ENCODE measurements at places on chromosomes 4 and X. TPM values are rescaled to one million over a fixed set of nuclear protein-coding genes. Genes with fewer than 3 reads are reported as not detected.

- no peak overlapping the region for H3K27ac ChIP-seq
- H3K4me3 ChIP-seq: no peak overlapping the region
- H3K36me3 ChIP-seq: no peaks in the 10 kb centered on the region
- H3K27me3 ChIP-seq: no peaks in the 10 kb centered on the region
- no peaks in the 10 kb centered on the region for H3K4me1 ChIP-seq
- DNase-seq: peak; percentile 3
Measured at GRCh38 chr4:95050980-95051701, 293.4 kb downstream of the BMPR1B start.

Gene UBE2D3
- 165 TPM for polyA plus RNA-seq

DNA sequence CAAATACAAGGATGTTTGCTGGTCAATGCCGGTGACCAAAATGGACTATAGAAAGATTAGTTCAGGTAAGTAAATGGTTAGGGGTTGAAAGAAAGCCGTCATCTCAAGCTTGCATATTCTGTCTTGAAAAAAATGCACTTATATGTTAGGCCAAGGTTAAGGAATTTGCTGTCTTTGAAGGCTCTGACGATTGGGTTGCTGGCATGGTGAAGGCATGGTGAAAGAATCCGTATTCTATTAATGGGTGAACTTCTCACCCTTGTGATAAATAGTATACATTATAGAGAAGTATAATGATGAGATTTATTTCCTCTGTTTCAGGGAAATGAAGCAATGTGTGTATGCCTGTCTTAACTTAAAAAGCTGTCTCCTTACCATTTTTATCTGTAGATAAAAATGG lies 132.6 kb downstream of the ADGRL3 start:
- peak; percentile 20 for DNase-seq
- H3K36me3 ChIP-seq: no peaks in the 10 kb centered on the region
- no peaks in the 10 kb centered on the region for H3K27me3 ChIP-seq
- H3K27ac ChIP-seq: no peak overlapping the region
- H3K4me3 ChIP-seq: no peak overlapping the region
- no peaks in the 10 kb centered on the region for H3K4me1 ChIP-seq

- H3K4me1 ChIP-seq: no peaks in the 10 kb centered on the region
- H3K27ac ChIP-seq: no peak overlapping the region
- peaks cover 3% of the 10 kb centered on the region for H3K27me3 ChIP-seq
- H3K4me3 ChIP-seq: no peak overlapping the region
- DNase-seq: no peak
- H3K36me3 ChIP-seq: no peaks in the 10 kb centered on the region
Measured at GRCh38 chrX:74492720-74493201, 71.5 kb downstream of the SLC16A2 start.

DNA sequence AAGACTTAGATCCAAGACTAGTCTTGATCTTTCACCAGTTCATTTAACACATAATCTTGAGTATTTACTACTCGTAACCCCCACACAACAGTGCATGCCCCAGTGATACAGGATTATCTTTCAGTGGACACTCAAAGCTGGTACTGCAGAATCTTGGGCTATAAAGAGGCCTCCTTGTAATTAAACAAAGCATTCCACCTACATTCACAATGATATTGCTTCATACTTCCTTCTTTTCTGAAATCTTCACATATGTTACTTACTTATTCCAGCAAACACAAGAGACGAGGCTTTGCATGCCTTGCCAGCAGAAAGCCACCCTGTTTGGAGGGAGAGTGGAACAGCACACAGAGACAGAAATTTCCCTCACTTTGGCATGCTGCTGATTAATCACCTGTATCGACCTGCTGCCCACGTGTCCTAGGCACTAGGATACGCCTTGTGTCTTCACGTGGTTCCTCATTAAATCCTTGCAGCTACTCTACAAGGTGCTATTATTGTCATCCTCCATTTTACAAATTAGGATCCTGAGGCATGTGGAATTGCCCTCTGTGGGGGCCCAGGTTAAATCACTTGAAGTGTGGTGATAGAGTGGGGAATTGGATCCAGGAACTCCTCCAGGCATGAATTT lies 77.3 kb downstream of the FAM184B start:
- H3K4me1 ChIP-seq: no peaks in the 10 kb centered on the region
- DNase-seq: no peak
- H3K27ac ChIP-seq: no peak overlapping the region
- H3K36me3 ChIP-seq: no peaks in the 10 kb centered on the region

Gene ENPP6
- polyA plus RNA-seq: 0.02 TPM

GRCh38 chr4:76096076-76096475 lies 21.6 kb downstream of the ART3 start:
- no peak overlapping the region for H3K27ac ChIP-seq
- H3K27me3 ChIP-seq: no peaks in the 10 kb centered on the region
- no peaks in the 10 kb centered on the region for H3K36me3 ChIP-seq
- H3K4me3 ChIP-seq: no peak overlapping the region

DNA sequence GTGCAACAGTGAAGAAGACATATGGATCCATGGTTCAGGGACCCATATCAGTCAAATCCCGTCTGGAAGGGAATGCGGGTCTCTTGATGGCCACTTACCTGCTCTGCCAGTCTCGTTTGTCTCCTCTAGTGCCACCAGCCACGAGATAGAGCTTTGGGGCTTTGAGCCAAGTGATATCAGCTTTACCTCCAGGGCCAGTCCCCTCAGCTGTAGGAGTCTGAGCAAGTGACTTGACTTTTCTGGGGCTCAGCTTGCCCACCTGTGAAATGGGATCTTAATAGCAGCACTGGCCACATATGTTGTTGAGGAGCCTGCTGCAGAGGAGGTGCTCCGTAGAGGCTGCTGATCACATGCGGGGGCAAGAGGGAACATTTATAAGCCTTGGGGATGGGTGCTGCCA lies 1.2 kb downstream of the SLC2A9 start:
- peaks cover 3% of the 10 kb centered on the region for H3K4me1 ChIP-seq
- H3K4me3 ChIP-seq: no peak overlapping the region
- peak overlapping the region; percentile 87 for H3K27ac ChIP-seq
- DNase-seq: no peak
- H3K27me3 ChIP-seq: no peaks in the 10 kb centered on the region
- H3K36me3 ChIP-seq: no peaks in the 10 kb centered on the region

- no peak for DNase-seq
- H3K36me3 ChIP-seq: no peaks in the 10 kb centered on the region
- H3K27me3 ChIP-seq: no peaks in the 10 kb centered on the region
Measured at GRCh38 chr4:33058998-33059397, 2338.8 kb downstream of the PCDH7 start.

Gene PCDH19
- polyA plus RNA-seq: 0.02 TPM

Gene SLC35A2
- polyA plus RNA-seq: 41.2 TPM

- H3K4me1 ChIP-seq: no peaks in the 10 kb centered on the region
- no peak for DNase-seq
- no peak overlapping the region for H3K4me3 ChIP-seq
- peaks cover 11% of the 10 kb centered on the region for H3K27me3 ChIP-seq
Measured at GRCh38 chrX:38850807-38851544, 49.7 kb downstream of the MID1IP1 start.

- H3K36me3 ChIP-seq: no peaks in the 10 kb centered on the region
- no peaks in the 10 kb centered on the region for H3K27me3 ChIP-seq
- H3K4me1 ChIP-seq: no peaks in the 10 kb centered on the region
- H3K4me3 ChIP-seq: no peak overlapping the region
- no peak for DNase-seq
- no peak overlapping the region for H3K27ac ChIP-seq
Measured at GRCh38 chr4:103845075-103845474, 125.3 kb upstream of the TACR3 start.

- H3K36me3 ChIP-seq: no peaks in the 10 kb centered on the region
- no peak for DNase-seq
- H3K4me1 ChIP-seq: no peaks in the 10 kb centered on the region
- H3K27ac ChIP-seq: peak overlapping the region; percentile 83
- no peak overlapping the region for H3K4me3 ChIP-seq
Measured at GRCh38 chrX:21800344-21800770, 39.1 kb upstream of the MBTPS2 start.

DNA sequence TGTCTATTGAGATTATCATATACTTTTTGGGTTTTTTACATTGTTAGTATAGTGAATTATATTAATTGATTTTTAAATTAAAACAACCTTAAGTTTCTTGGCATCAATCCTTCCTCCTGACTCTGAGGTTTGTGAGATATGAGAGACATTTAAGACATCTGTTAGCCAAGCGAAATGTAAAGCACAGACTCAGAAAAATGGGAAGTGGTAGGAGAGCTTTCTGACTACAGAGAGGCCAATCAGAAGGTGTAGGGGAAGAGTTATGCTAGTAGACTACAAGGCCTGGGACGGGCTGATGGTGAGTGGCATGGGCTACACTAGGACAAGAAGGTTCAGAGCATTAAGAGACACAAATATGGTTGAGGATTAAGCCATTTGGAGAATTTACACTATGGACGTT lies 255.4 kb downstream of the PRDM5 start:
- H3K4me3 ChIP-seq: no peak overlapping the region
- H3K36me3 ChIP-seq: no peaks in the 10 kb centered on the region
- DNase-seq: no peak

Gene BTC
- 3.6 TPM for polyA plus RNA-seq

- H3K27ac ChIP-seq: no peak overlapping the region
- no peak for DNase-seq
- no peaks in the 10 kb centered on the region for H3K27me3 ChIP-seq
Measured at GRCh38 chrX:151370906-151371305, 26.1 kb upstream of the VMA21 start.

GRCh38 chr4:60911127-60911526 lies 289.0 kb upstream of the ADGRL3 start:
- H3K4me3 ChIP-seq: no peak overlapping the region
- H3K36me3 ChIP-seq: no peaks in the 10 kb centered on the region
- DNase-seq: no peak
- no peaks in the 10 kb centered on the region for H3K27me3 ChIP-seq
- H3K27ac ChIP-seq: no peak overlapping the region

Gene DCAF4L1
- polyA plus RNA-seq: 0.30 TPM

Gene MAGT1
- polyA plus RNA-seq: 15.3 TPM

DNA sequence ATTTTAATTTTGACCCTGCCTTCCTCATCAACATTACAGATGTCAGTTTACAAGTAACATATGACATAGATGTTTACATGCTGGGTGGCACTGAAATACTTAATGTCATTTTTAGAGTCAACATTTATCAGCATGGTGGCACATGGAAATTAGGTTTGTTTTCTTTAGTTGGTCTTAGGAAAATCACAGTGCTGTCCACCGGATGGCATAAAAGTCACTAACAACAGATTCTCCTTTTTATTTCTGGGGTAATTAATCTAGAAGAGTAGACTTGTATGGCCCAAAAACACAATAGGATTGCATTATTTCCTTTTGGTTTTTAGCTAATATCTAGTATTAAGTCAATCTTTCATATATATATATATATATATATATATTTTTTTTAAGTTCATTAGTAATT lies 88.6 kb upstream of the HHIP start:
- no peak overlapping the region for H3K4me3 ChIP-seq
- peaks cover 1% of the 10 kb centered on the region for H3K4me1 ChIP-seq
- H3K27me3 ChIP-seq: no peaks in the 10 kb centered on the region
- no peak overlapping the region for H3K27ac ChIP-seq
- no peak for DNase-seq

Gene PALLD
- polyA plus RNA-seq: 20.7 TPM

DNA sequence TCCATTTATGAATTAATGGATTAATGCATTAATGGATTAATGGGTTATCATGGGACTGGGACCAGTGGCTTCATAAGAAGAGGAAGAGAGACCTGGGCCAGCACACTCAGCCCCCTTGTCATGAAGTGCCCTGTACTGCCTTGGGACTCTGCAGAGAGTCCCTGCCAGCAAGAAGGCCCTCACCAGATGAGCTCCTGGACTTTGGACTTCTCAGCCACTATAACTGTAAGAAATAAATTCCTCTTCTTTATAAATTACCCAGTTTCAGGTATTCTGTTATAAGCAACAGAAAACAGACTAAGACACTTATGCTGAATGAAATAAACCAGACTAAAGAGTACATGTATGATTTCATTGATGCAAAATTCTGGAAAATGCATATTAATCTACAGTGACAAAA lies 119.4 kb upstream of the MSX1 start:
- H3K4me1 ChIP-seq: no peaks in the 10 kb centered on the region
- H3K4me3 ChIP-seq: no peak overlapping the region
- no peak overlapping the region for H3K27ac ChIP-seq
- H3K36me3 ChIP-seq: no peaks in the 10 kb centered on the region

Gene TSC22D3
- 447 TPM for polyA plus RNA-seq

Gene CFI
- polyA plus RNA-seq: 38.2 TPM

DNA sequence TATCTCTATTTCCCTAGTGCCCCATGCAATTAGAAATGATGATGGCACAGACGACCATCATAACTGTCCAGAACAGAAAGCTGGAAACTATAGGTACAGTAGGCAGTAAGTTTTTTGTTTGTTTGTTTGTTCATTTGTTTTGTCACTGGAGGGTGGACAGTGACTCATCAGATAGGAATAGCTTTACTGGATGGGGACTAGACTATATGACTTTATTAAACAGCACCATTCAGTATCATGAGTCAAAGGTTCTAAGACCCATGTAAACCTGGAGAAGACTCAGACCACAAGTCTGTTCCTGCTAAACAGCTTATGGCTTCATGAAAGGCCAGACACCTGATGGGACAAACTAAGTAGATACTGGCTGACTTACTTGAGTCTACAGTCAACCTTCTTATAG lies 38.4 kb downstream of the PLAC1 start:
- no peak for DNase-seq
- H3K36me3 ChIP-seq: no peaks in the 10 kb centered on the region
- no peaks in the 10 kb centered on the region for H3K27me3 ChIP-seq
- no peak overlapping the region for H3K27ac ChIP-seq
- H3K4me3 ChIP-seq: no peak overlapping the region

DNA sequence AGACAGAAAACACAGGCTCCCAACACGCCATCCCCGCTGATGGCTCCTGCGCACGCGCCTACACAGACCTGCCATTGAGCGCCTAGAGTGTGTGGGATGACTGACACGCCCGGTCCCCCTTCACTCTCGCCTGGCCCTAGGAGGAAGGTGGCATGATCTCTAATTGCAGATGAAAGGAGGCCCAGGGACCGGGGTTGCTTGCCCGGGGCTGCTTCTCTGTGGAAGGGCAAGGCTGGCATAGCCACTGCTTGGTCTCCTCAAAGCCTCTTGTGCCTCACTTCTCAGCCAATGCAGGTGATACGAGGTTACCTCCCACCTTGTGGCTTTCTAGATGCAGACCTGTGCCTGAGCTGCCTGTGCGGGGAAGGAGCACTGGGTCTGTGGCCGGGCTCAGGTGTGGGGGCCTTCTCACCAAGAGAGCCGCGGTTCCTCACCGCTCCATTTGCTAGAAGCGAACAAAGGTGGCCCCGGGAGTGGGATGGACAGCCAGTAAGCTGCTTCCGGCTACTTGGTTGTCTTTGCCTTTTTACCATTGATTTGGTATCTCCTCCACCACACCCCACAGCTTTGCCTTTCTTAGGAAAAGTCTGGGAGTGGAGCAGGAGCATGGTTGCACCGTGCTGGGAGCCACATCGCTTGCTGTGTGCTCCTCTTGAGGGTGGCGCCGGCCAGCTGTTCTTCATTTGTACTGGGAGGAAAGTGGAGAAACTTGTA lies 47.0 kb downstream of the TBC1D14 start:
- no peak overlapping the region for H3K4me3 ChIP-seq
- peaks cover 16% of the 10 kb centered on the region for H3K4me1 ChIP-seq
- peak overlapping the region; percentile 7 for H3K27ac ChIP-seq

DNA sequence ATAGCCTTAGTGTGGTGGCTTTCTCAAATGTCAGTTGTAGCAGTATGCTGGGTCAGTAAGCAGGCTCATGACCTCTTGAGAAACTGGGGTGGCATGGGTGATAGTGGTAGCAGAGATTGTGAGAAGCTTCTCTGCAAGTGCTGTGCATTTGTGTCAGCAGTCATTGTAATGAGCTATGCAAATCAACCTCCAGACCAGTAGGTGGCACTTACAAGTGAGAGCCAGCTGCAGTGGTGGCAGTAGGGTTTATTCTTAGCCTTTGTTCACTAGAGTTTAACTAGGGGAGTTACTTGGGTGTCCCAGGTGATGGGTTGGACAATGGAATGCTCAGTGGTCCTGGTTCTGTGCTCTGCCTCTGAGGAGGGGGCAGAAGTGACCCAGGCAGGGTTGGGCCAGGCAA lies 818.7 kb downstream of the PCDH7 start:
- H3K4me1 ChIP-seq: no peaks in the 10 kb centered on the region
- H3K4me3 ChIP-seq: no peak overlapping the region
- DNase-seq: no peak
- H3K36me3 ChIP-seq: no peaks in the 10 kb centered on the region

All from lung (tissue), 17 donors.